ENCODE measurements at places on chromosomes 5 and 9. TPM values are rescaled to one million over a fixed set of nuclear protein-coding genes. Genes with fewer than 3 reads are reported as not detected.

GRCh38 chr9:98745470-98745869, 36.7 kb upstream of the GABBR2 start:
- DNase-seq, result no peak

- DNase-seq, result no peak
Observed at GRCh38 chr5:88979726-88980125, 96.7 kb upstream of the MEF2C start.

PPP3R2 gene
- total RNA-seq, result not detected

DNA sequence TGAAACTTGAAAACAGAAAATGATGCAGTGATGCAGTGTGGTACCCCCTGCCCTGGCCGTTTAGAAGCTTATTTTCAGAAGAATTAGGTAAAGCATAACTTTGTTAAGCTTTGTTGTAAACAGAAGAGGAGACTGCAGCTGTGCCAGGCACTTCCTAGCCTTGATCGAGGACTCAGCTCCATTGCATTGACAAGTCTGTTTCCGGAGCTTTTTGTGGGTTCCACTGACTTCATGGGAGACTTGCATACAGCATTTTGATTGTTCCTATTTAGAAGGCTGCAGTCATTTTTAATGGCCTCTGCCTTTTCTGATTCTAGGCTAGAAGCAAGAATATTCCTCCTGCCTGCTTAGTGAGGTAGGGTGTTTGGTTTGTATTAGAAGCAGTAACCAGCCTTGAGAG, 12.3 kb downstream of the MVB12B start:
- no peak for DNase-seq

CBY3 gene
- total RNA-seq, result not detected

IFNA5 gene
- not detected for total RNA-seq

GRCh38 chr5:65066387-65067146, 297.8 kb downstream of the CWC27 start:
- no peak for DNase-seq

- DNase-seq, result peak; percentile 97
Observed at GRCh38 chr5:103461243-103461642, 101.3 kb downstream of the NUDT12 start.

DNA sequence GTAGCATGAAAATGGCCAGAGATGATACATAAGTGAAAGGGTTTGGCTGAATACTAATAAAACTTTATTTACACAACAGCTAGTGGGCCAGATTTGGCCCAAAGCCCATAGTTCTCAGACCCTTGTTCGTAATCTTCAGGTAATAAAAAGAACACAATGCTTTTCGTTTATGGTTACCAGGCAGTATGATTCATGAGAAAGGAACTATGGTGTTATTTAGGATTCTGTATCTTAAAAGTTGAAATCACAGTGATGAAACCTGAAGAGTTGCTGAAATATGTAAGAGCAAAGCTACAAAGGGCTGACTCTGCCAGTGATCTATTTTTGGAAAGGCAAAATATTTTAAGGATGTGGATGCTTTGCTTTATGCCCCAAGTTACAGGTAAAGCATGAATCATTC, 192.7 kb downstream of the SMC2 start:
- peak; percentile 1 for DNase-seq

- no peak for DNase-seq
Observed at GRCh38 chr5:74476046-74476818, 164.3 kb downstream of the ENC1 start.

DNA sequence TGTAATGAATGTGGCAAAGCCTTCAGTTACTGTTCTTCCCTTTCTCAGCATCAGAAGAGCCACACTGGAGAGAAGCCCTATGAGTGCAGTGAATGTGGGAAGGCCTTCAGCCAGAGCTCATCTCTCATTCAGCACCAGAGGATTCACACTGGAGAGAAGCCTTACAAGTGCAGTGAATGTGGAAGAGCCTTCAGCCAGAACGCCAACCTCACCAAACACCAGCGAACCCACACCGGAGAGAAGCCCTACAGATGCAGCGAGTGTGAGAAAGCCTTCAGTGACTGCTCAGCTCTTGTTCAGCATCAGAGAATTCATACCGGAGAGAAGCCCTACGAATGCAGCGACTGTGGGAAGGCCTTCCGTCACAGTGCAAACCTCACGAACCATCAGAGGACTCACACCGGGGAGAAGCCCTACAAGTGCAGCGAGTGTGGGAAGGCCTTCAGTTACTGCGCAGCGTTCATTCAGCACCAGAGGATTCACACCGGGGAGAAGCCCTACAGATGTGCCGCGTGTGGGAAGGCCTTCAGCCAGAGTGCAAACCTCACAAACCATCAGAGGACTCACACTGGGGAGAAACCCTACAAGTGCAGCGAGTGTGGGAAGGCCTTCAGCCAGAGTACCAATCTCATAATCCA, 6.8 kb downstream of the RPL12 start:
- no peak for DNase-seq

GRCh38 chr5:124612023-124612422, 134.4 kb downstream of the ZNF608 start:
- no peak for DNase-seq

All from M059J (cell line).